Fibroblast of gingiva (primary cell): ENCODE measurements at places on chromosomes 13 and 19.

DNA sequence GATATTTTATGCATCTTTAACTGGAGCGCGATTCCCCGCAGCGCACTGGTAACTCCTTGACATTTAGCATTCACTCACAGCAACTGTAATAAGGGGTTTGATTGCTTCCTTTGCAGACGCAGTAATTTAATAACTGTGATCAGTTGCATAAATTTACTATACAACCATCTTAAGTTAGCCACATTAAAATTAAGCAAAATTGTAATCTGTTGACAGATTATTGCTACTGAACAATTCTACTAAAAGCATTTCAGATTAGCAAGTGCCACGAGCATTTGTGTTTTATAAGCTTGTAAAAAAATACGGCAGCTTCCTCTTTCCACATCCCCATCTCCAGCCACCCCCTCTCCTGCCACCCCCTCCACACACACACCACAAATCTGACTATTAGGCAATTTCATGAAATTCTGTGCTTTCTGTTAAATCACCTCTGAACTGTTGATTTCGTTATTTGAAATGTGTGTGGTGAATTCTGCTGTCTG is 44.4 kb downstream of the TSHZ3 start:
- peak; percentile 35 for DNase-seq

- peak; percentile 91 for DNase-seq
Measured at GRCh38 chr13:30341815-30342570, 34.6 kb upstream of the KATNAL1 start.

- no peak for DNase-seq
Measured at GRCh38 chr19:1383017-1383311, 743 bp upstream of the NDUFS7 start.

DNA sequence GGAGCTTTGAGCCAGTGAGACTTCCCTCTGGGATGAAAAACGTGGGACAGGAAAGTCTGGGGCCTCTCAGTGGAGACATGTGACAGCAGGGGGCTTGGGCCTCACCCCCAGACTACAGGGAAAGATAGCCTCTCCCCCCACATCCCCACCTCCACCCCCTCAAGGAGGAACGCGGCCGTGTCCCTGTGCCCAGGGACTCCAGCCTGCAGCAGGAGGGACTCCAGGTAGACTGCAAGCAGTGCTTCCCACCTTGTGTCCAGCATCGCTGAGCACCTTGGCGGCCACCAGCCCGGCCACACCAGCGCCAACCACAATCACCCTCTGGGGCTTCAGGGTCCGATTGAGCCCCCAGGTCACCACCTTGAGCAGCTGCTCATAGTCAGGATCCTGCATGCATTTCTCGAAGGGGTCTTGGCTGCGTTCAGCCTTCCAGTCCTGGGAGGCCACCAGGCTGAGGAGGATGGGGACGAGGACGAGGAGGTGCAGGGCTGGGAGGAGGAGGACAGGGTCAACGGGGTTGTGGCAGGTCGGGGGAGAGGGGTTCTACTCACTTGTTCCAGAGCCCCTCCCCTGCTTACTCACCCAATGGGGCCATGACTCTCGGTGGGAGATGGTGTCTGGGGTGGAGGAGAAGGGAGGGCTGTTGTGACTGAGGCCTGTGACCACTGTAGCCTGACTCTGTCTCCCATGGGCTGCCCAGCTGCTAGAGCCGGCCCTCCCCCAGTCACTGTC is 955 bp downstream of the IL4I1 start:
- no peak for DNase-seq

GRCh38 chr19:49301165-49301865 is 23.7 kb downstream of the SLC6A16 start:
- peak; percentile 24 for DNase-seq

- DNase-seq: peak; percentile 21
Measured at GRCh38 chr13:23707674-23708073, 137.5 kb downstream of the TNFRSF19 start.
